ENCODE measurements at places on chromosomes 3 and 15.
A peak's percentile ranks its signal among the peaks of the same experiment; 100 is the strongest.

DNA sequence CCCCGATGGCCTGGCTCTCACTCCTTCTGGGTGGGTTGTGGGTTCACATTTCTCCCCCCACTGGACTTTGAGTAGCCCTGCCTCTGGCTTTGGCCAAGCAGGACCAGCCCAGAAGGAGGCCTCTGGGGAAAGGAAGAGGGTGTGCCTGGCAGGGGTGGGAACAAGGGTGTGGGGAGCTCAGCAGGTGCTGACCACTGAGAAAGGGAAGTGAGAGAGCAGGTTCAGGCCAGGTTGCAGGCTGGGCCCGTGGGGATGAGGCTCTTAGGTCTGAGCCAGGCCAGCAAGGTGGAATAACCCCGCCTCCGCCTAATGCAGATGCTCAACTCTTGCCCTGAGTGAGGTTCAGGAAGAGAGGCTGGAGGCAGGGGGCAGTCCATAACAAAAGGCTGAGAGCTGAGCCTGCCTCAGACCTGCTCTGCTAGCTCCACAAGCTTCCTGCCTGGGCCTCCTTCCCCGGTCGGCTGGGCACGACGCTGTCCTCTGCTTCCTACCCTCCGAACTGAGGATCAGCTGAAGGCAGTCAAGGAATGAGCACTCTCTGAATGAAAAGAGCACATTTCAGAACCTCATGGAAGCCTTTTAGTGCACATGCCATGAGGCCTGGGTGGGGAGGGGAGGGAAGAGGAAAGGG is 82.7 kb downstream of the TLE3 start:
- no peak for DNase-seq

- no peak for DNase-seq
Observed at GRCh38 chr15:33080006-33080405, 114.5 kb downstream of the FMN1 start.

GRCh38 chr3:108475220-108475782 is 35.1 kb downstream of the MYH15 start:
- no peak for DNase-seq

- no peak for DNase-seq
Observed at GRCh38 chr3:158273656-158274055, 163.8 kb downstream of the RSRC1 start.

GRCh38 chr15:99592145-99592791 is 26.5 kb downstream of the MEF2A start:
- no peak for DNase-seq

DNA sequence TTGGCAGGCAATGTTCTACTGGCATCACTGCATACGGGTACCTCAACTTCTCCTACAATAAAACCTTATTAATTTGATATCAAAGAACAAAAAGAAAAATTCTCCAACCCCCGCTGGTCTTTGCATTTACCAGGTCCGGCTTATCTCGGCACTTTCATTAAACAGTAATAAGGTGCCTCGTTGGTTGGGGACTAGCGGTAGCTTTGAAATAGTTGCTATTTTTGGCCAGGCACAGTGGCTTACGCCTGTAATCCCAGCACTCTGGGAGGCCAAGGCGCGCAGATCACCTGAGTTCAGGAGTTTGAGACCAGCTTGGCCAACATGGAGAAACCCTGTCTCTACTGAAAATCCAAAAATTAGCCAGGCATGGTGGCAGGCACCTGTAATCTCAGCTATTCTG is 32.0 kb upstream of the CGNL1 start:
- DNase-seq: no peak

- no peak for DNase-seq
Observed at GRCh38 chr15:31349233-31350141, 22.9 kb downstream of the KLF13 start.

GRCh38 chr15:38069511-38070011 is 135.1 kb downstream of the TMCO5A start:
- DNase-seq: no peak

- DNase-seq: no peak
Observed at GRCh38 chr3:177378168-177378567, 180.9 kb upstream of the TBL1XR1 start.

DNA sequence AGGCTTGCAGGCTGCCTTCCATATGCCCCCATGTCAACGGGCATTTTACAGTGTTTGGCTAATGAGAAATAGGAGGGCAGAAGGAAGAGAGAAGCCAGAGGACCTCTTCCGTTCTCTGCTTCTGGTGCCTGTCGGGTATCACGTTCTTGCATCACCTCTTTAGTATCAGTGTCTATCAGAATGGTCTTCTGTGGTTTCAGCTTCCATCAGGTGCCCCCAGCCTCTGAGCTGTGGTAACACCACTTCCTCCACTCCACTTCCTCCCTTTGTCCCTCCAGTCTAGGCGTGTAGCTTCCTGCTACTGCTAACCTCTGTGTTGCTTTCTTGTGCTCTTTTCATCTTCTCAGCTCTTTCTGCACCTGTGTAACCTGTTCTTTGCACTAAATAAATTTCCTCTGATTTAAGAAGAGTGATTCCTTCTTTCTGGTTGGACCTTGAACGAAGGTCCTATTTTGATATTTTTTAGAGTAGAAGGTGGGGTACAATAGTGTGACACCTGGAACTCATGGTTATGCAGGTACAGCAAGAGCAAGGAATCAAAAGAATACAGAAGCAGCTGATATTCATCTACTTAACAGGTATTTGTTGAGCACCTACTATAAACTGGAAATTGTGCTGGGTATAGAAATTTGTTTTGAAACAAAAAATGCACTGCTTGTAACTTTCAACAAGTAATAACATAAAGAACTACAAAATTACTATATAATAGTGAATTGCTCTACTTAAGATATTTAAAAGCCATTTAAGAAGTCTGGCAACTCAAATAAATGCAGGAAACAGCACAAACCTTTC is 27.4 kb upstream of the FOXB1 start:
- no peak for DNase-seq

DNA sequence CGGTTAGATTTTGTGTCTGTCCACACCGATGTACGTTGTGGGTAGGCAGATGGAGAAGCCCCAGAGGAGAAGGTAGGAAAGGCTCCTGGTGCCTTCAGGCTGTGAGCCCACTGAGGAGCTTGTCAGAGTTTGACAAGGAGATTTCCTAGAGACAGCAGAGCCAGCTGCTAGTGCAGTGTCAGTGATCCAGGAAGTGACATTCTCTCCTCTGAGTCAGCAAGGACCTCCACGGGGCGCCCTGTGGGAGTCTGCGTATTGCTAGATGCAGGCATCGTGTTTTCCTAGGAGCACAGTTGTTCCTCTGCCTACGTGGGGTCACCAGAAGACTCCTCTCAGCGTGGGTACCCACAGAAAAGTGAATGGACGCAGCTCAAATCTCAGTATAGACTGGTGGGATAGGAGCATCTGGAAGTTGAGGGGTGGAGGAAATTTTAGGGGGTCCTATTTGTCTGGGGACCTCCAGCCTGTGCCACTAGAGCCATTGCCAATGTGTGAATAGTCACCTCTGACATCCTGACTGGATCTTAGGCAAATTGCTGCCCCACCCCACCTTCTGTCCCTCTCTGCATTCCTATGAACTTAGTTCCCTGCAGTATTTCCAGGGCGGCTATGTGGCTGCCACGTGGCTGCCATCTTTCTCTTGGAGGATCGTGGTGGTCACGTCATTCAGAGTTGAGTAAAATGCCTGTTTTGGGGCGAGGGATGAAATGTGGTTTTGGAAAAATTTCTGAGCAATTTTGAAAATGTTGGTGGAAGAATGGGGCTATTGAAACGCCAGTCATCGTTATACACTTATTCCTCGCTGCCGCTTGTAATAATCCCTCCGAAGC is 84.8 kb upstream of the KLHL25 start:
- no peak for DNase-seq

GRCh38 chr3:194871143-194871863 is 185.6 kb downstream of the FAM43A start:
- DNase-seq: no peak

GRCh38 chr3:181683563-181683962 is 28.2 kb upstream of the SOX2 start:
- DNase-seq: no peak

DNA sequence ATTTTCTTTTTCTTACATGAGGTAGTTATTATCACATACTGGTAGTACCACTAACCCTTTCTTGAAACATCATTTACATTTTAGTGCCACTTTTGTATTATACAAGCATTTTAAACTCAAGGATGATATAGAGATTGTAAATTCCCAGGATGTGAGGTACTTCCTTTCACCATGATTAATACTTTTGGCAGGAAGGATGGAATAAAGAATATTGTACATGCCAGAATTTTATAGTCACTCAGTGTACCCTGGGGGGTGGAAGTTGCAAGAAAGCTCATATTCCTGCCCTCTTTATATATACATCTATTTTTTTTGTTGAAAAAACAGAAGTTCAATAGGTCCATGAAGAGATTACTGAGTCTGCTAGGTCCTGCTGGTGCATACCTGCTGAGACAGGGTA is 141.0 kb upstream of the PLSCR5 start:
- DNase-seq: no peak

- no peak for DNase-seq
Observed at GRCh38 chr3:47410801-47411646, 30.2 kb downstream of the PTPN23 start.

- DNase-seq: no peak
Observed at GRCh38 chr15:40463279-40463678, 7.5 kb upstream of the CHST14 start.

DNA sequence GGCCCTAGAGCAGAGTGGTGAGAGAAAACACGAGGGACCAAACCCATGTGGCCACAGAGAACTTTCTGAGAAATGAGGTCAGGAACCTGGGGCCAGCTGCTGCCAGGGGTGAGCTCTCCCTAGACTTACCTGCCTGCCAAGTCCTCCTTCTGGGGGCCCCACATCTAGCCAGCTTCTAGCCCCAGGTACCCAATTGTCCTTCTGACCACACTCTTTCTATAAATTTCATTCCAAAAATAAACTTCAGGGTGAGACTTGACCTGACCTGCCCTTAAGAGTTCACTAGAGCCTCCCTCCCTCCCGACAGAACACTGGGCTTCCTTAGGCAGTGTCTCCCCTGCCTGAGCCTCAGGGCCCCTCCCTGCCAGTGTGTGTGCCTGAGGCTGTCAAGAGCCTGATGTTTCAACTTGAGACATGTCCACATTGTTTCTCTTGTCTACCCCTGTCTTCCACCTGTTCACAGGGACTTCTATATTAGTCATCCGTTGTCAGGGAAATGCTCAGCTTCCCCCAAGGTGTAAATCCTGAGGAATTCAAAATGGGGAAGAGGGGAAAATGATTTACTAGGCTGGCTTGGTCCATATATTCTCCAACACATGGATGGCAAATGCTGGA is 312.8 kb upstream of the TLE3 start:
- no peak for DNase-seq

DNA sequence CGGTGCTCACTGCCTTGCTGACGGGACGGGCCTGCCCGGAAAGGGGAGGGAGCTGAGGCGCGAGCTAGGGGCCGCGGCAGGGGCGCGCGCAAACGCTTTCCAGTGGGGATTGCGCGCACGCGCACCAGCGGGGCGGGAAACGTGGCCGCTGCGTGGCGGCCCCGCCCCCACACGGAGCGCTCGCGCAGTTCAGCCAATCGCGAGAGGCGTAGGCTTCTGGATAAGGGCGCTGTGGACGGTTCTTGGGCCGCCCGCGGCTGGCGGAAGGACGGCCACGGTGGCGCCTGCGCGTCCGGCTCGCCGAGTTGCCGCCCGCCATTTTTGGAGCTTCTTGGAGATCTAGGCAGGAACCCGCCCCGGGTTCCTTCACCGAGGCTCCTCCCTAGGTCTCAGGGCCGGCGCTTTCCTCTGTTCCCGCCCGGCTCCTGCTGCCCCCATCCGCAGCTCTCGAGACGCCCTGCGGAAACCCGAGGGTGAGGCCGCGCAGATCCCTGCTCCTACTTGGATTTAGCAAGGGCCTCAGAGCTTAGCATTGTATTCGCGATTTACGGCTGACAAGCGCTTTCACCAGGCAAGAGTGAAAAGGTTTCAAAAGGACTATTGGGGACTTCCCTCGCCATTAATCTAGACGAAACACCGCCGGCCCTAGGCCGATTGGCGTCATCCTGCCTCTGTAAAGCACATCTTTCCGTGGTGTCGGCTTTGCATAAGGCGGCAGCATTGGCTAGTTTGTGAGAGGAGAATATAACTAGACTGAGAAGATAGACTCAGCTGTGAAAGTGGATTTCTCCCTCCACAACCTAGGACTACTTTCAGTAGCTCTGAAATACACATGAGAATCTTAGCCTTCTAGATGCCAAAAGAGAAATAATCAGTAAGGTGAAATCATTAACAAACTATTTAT is 496 bp upstream of the STAG1 start:
- DNase-seq: peak; percentile 84

- DNase-seq: no peak
Observed at GRCh38 chr3:99945328-99945995, 127.8 kb downstream of the CMSS1 start.

GRCh38 chr15:73374604-73375003 is 5.8 kb upstream of the HCN4 start:
- no peak for DNase-seq

GRCh38 chr15:66249605-66250174 is 3.9 kb downstream of the MEGF11 start:
- no peak for DNase-seq

- no peak for DNase-seq
Observed at GRCh38 chr3:141538568-141539240, 51.9 kb downstream of the RASA2 start.

- DNase-seq: no peak
Observed at GRCh38 chr15:84552896-84553295, 47.9 kb upstream of the ZSCAN2 start.

DNA sequence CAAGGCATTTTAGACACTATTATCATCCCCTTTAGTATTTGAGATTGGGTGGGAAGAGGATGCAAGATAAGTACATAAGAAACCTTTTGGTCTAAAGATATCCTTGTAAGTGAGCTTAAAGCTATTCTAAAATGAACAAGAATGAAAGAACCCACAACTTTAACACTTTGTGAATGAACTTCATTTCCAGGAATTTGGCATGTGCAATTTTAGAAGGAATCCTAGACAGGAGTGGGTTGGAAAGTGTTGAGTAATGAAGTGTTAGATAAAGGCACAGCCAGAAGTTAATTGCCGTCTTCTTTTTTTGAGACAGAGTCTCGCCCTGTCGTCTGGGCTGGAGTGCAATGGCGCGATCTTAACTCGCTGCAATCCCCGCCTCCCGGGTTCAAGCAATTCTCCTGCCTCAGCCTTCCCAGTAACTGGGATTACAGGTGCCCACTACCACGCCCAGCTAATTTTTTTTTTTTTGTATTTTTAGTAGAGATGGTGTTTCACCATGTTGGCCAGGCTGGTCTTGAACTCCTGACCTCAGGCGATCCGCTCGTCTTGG is 13.2 kb upstream of the TEX9 start:
- DNase-seq: no peak

DNA sequence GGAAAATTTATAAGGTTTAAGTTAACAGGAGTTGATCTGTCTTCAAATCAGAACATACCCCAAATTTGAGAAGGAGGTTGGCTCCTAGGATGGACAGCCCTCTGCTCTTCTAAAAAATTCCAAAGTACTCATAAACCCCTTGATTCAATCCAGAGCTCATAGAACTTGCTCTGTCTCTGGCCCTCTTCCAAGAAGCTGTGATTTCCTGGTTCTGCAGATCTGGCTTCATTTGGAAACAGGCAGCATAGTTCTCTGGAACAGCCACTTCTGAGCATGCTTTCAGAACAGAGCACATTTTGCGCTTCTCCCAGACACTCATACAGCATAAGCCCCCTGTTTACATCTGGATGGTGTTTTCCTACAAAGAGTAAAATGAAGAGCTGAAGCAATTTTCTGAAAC is 96.7 kb downstream of the KBTBD8 start:
- DNase-seq: no peak
